ENCODE measurements at places on chromosomes 6 and 20. TPM values are rescaled to one million over a fixed set of nuclear protein-coding genes. Genes with fewer than 3 reads are reported as not detected.

GRCh38 chr6:12064538-12065071, 52.5 kb downstream of the HIVEP1 start:
- no peak for DNase-seq
- no peak overlapping the region for H3K4me3 ChIP-seq
- no peaks in the 10 kb centered on the region for H3K27me3 ChIP-seq
- no peaks in the 10 kb centered on the region for H3K36me3 ChIP-seq
- H3K4me1 ChIP-seq = peaks cover 12% of the 10 kb centered on the region

GRCh38 chr6:90583179-90583835, 3.6 kb downstream of the MAP3K7 start:
- DNase-seq = no peak
- no peaks in the 10 kb centered on the region for H3K27me3 ChIP-seq
- no peaks in the 10 kb centered on the region for H3K36me3 ChIP-seq
- H3K27ac ChIP-seq = no peak overlapping the region

DNA sequence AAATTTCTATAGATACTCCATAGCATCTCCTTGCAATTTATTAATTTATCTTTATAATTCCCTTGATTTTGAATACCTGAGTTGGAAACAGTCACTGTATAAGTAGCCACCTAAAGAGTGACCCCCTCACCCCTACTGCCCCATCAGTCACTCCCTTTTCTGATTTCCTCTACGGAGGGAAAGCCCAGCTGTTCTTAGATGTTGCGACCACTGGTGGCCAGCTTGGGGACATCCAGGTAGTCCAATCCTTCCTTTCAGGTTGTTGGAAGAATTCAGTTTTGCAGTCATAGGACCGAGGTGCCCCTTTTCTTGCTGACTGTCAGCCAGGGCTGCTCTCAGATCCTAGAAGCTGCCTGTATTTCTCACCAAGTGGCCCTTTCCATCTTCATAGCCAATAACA, 87.8 kb downstream of the BMP6 start:
- H3K27ac ChIP-seq = no peak overlapping the region
- no peaks in the 10 kb centered on the region for H3K4me1 ChIP-seq
- no peaks in the 10 kb centered on the region for H3K27me3 ChIP-seq
- no peak for DNase-seq

GRCh38 chr6:26271668-26272024, 93.4 kb upstream of the BTN3A2 start:
- H3K4me1 ChIP-seq = peaks cover 29% of the 10 kb centered on the region
- no peaks in the 10 kb centered on the region for H3K27me3 ChIP-seq
- no peaks in the 10 kb centered on the region for H3K36me3 ChIP-seq
- peak overlapping the region; percentile 95 for H3K27ac ChIP-seq
- DNase-seq = no peak

GRCh38 chr6:29564875-29565274, 5.3 kb upstream of the UBD start:
- DNase-seq = no peak
- no peaks in the 10 kb centered on the region for H3K4me1 ChIP-seq
- H3K27me3 ChIP-seq = peaks cover 14% of the 10 kb centered on the region
- H3K4me3 ChIP-seq = no peak overlapping the region
- no peak overlapping the region for H3K27ac ChIP-seq

GRCh38 chr20:23434521-23435313, 4.8 kb upstream of the CSTL1 start:
- H3K27ac ChIP-seq = no peak overlapping the region
- no peaks in the 10 kb centered on the region for H3K27me3 ChIP-seq
- H3K36me3 ChIP-seq = no peaks in the 10 kb centered on the region
- H3K4me3 ChIP-seq = no peak overlapping the region
- peaks cover 3% of the 10 kb centered on the region for H3K4me1 ChIP-seq
- DNase-seq = peak; percentile 41

TMEM170B gene
- total RNA-seq = 1.4 TPM

C20orf202 gene
- 0.97 TPM for total RNA-seq

PRR18 gene
- not detected for total RNA-seq

Data from suprapubic skin (tissue), 4 donors.